ENCODE measurements at places on chromosomes 6 and 20.

- DNase-seq: no peak
Observed at GRCh38 chr20:51016521-51016920, 6.4 kb downstream of the KCNG1 start.

GRCh38 chr6:72595812-72596211 is 26.1 kb upstream of the KCNQ5 start:
- no peak for DNase-seq

GRCh38 chr6:75550544-75551167 is 51.0 kb upstream of the SENP6 start:
- no peak for DNase-seq

DNA sequence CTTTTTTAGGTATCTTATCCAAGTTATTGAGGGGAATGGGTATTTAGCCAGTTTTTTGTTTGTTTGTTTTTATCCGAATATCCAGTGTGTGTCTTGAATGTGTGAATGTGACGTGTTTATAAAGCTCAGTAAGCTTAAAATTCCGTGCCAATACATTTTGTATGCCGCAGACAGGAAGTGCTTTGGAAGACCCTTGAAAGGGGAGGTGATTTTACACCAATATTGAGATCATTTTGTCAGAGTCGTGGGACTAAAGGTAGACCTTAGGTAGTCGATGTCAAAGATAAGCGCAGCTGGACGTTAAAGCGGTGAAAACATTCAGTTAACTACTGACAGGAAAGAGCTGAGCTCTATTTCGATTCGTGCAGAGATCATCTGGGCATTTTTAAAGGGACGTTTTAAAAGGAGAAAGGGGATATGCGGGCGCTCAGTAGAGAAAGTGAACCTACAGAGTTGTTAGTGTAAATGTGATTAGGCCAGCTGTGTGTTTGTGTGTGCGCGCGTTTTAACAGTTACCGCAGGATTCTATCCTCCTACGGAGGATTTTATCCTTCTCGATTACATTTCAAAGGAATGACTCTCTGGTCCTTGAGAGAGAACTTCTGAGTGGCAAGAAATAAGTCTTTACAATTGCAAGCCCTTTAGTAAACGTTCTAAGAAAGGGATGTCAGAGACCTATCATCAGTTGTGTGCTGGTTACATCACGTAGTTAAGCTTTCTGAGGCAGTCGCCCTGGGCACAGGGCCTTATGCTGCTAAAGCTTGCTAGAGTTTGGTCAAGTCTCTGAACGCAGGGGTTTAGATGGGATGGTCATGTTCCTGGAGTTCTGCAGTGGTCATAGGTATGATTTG is 625 bp upstream of the ECHDC1 start:
- DNase-seq: no peak

- no peak for DNase-seq
Observed at GRCh38 chr6:30087876-30088275, 12.3 kb upstream of the RNF39 start.

DNA sequence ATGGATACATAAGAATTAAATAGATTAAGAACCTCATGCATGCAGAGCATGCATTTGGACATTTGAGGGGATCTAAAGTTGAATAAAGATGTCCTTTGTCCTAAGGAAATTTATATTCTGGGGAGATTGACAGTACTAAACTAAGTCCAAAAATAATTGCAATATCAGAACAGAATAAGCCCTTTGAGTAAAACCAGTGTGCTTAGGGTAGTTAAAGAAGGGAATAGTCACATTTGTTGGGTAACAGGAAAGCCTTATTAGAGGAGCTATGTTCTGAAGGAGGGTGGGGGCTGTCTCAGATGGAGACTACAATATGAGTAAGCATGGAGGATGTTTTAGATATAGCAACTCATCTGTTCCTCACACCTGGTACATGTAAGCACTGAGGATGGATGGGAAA is 35.8 kb downstream of the CDC5L start:
- DNase-seq: no peak

DNA sequence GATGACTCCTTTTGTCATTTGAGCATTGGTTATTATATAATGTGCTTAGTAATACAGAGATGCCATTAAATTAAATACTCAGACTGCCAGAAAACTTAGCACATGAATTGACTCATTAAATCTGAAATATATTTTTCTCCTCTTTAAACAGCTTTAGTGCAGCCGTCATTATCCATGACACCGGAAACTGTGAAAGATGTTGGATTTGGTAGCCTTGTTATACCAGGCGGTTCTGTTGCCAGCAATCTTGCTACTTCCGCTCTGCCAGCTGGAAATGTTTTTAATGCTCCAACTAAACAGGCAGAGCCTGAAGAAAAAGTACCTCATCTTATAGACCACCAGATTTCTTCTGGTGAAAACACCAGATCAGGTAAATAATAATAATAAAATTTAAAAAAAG is 97.6 kb downstream of the SCAF8 start:
- no peak for DNase-seq
